ENCODE measurements at places on chromosomes 1 and 21. TPM values are rescaled to one million over a fixed set of nuclear protein-coding genes. Genes with fewer than 3 reads are reported as not detected.

The PALMD gene
- 63.3 TPM for total RNA-seq

The SLC25A34 gene
- total RNA-seq, result 1.7 TPM

The EPHB2 gene
- total RNA-seq, result 35.1 TPM

The MX2 gene
- total RNA-seq, result 0.19 TPM

The CD2 gene
- total RNA-seq, result not detected

The KCNN3 gene
- 3.6 TPM for total RNA-seq

The SELENOF gene
- total RNA-seq, result 186 TPM

The OR2W3 gene
- total RNA-seq, result not detected

Measured in dermis blood vessel endothelial cell (primary cell).